ENCODE measurements at places on chromosomes 4 and X.
A peak's percentile ranks its signal among the peaks of the same experiment; 100 is the strongest.

GRCh38 chr4:102825261-102826091 is 1.9 kb downstream of the UBE2D3 start:
- H3K4me1 ChIP-seq: peaks cover 32% of the 10 kb centered on the region
- peak; percentile 42 for DNase-seq
- H3K36me3 ChIP-seq: peaks cover 8% of the 10 kb centered on the region
- no peaks in the 10 kb centered on the region for H3K27me3 ChIP-seq

- no peak overlapping the region for H3K27ac ChIP-seq
- DNase-seq: no peak
- H3K36me3 ChIP-seq: no peaks in the 10 kb centered on the region
- H3K4me1 ChIP-seq: no peaks in the 10 kb centered on the region
- no peaks in the 10 kb centered on the region for H3K27me3 ChIP-seq
Observed at GRCh38 chr4:158538911-158539310, 17.2 kb downstream of the RXFP1 start.

- H3K4me1 ChIP-seq: no peaks in the 10 kb centered on the region
- no peaks in the 10 kb centered on the region for H3K27me3 ChIP-seq
- no peak for DNase-seq
- no peak overlapping the region for H3K27ac ChIP-seq
Observed at GRCh38 chr4:97938141-97938540, 205.1 kb downstream of the STPG2 start.

GRCh38 chr4:61293707-61294400 is 93.7 kb downstream of the ADGRL3 start:
- DNase-seq: no peak
- H3K4me3 ChIP-seq: no peak overlapping the region
- no peaks in the 10 kb centered on the region for H3K27me3 ChIP-seq
- no peak overlapping the region for H3K27ac ChIP-seq

DNA sequence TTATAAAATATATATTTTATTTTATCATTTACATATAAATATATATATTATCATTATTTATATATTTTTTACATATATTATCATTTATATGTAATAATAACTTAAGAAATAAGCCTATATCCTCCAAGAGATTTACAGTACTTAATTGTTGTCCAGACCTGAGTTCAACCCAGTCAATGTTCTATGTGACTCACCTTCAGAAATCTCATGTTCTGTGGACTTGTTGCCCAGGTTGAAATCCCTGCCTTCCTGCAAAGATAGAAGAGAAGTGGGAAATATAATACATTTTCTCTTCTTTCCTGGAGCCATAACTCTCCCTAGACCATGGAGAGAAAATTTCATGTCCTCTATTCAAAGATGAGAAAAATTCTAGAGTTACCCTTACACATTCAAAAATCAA is 247.3 kb downstream of the PARM1 start:
- H3K27ac ChIP-seq: peak overlapping the region; percentile 78
- peaks cover 16% of the 10 kb centered on the region for H3K4me1 ChIP-seq
- no peak overlapping the region for H3K4me3 ChIP-seq
- DNase-seq: no peak

- H3K27me3 ChIP-seq: no peaks in the 10 kb centered on the region
- H3K36me3 ChIP-seq: no peaks in the 10 kb centered on the region
- H3K27ac ChIP-seq: no peak overlapping the region
- no peaks in the 10 kb centered on the region for H3K4me1 ChIP-seq
- DNase-seq: no peak
- H3K4me3 ChIP-seq: no peak overlapping the region
Observed at GRCh38 chr4:63618883-63619718, 790.1 kb downstream of the TECRL start.

DNA sequence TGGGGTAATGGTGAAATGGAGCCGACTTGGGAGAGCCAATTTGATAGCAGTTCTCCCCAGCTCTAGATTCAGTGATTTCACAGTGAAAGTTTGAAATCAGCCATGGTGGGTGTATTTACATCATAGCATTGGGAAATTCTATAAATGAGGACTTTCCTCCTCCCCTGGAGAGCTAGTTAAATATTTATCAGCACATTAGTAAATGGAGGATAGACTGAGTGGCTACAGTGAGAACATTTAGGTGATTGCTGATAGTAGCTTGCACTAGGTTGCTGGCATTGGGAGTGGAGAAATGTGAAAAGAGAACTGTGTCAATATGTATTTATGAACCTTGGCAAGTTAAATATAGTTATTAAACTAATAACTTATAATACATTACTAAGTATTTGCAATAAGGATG is 347.3 kb downstream of the CCSER1 start:
- no peaks in the 10 kb centered on the region for H3K36me3 ChIP-seq
- H3K4me3 ChIP-seq: no peak overlapping the region
- no peak overlapping the region for H3K27ac ChIP-seq
- no peaks in the 10 kb centered on the region for H3K4me1 ChIP-seq
- DNase-seq: no peak

DNA sequence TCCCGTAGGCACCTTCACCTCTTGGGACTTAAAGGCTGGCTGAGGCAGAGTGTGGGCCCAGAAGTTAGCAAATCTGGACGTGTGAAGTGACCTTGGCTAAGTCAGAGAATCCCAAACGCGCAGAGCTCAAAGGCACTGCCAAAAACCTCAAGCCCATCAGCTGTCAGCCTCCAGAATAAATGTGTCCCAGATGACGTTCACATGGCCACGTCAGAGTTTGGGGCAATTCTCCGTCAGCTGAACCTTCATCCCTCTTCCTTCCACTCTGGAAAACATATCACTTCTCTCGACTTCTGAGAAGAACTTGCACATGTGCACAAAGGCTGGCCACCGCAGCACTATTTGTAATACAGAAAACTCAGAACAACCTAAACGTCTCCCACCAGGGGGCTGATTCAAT is 35.7 kb upstream of the APLN start:
- no peaks in the 10 kb centered on the region for H3K27me3 ChIP-seq
- no peak for DNase-seq
- no peak overlapping the region for H3K4me3 ChIP-seq
- H3K4me1 ChIP-seq: no peaks in the 10 kb centered on the region

DNA sequence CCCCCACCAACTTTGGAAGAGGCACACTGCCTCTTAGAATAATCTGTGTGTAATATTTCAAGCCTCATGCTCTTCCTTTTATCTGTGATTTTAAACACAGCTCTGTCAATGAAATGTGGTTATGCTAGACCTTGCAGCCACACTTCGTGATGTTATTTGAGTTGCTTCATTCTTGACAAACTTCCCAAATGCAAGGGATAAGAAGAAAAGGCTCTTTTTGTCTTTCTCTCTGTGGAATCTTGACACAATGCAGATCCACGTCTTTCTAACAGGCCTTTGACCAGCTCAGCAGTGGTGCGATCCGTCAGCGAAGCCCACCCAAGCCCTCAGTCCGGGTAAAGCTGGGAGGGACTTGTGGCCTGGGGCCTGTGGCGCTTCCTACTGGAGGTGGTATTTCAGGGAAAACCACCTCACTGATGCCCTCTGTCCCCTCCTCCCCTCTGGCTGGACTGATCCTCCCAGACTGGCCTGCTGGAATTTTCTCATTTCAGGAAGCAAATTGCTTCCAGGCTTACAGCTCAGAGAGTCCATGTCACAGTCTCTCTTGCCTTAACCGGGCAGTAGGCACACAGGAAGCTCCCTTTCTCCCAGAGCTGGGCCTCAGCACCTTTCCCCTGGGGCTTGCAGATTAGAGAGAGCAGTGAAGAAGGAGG is 19.5 kb upstream of the CCKAR start:
- H3K36me3 ChIP-seq: no peaks in the 10 kb centered on the region
- no peak for DNase-seq
- H3K4me3 ChIP-seq: no peak overlapping the region
- no peaks in the 10 kb centered on the region for H3K27me3 ChIP-seq

GRCh38 chrX:16187024-16187760 is 19.9 kb downstream of the MAGEB17 start:
- H3K4me1 ChIP-seq: no peaks in the 10 kb centered on the region
- H3K27ac ChIP-seq: no peak overlapping the region
- no peak overlapping the region for H3K4me3 ChIP-seq
- DNase-seq: no peak
- H3K27me3 ChIP-seq: no peaks in the 10 kb centered on the region
- no peaks in the 10 kb centered on the region for H3K36me3 ChIP-seq

GRCh38 chr4:152815078-152815477 is 35.3 kb downstream of the ARFIP1 start:
- H3K27ac ChIP-seq: peak overlapping the region; percentile 22
- peaks cover 41% of the 10 kb centered on the region for H3K4me1 ChIP-seq
- H3K36me3 ChIP-seq: no peaks in the 10 kb centered on the region
- H3K4me3 ChIP-seq: no peak overlapping the region
